ENCODE measurements at places on chromosomes 1 and 21.

DNA sequence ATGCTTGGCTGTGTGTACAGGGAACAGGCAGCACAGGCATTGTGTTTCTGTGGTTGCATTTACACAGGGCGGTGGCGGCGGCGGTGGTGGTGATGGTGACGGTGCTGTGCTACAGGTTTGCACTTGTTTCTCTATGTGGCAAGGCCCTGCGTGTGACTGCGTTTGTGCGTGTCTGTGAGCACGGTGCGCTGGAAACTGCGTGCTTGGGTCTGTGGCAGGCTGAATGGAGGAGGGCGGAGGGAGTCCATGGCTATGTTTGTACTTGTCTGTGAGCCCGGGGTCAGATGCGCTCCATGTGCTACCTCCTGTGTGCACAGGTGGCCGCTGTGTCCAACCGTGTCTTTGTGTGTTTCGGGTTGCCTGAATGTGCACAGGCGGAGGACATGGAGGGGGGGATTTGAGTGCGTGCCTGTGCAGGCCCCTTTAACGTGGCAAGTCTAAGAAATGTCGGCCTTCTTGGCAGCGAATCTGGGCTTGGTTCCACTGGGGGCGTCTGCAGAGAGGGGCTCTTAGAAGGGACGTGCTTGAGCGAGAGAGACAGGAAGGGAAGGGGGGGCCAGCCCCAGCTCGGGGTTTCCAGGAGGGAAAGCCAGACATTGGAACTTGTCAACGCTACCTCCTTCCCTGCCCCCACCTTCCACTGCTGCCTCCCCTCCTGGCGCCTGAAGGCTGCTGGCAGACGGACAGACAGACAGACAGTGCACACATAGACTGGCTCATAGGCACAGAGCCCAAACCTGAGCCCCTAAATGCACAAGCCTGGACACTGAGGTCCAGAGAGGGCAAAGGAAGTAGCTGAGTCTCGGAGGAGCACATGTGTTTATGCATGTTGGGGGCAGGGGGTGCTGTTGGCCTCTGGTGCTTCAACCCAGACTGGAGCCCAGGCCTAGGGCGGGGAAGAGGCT is 32.7 kb upstream of the WASF2 start:
- peak; percentile 68 for DNase-seq

- no peak for DNase-seq
Observed at GRCh38 chr1:214251354-214251753, 29.6 kb upstream of the SMYD2 start.

GRCh38 chr1:26081267-26082019 is 14.0 kb upstream of the TRIM63 start:
- DNase-seq: no peak

DNA sequence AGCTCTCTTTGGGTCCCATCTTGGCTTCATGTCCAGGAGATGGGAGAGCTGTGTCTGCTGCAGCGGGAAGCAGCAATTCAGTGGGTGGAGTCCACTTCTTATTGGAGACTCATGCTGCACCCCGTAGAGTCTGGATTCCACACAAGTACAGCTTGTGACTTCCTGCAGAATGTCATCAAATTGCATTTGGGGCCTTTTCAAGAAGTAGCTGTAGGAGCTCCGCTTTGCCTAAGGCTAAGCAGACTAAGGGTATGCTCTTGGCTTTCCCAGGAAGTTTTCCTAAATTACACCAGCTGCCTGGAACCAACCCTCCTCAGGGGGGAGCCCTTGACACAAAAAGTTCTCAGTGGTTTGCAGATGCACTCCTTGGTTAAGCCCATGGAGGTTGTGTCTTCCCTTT is 5.7 kb upstream of the MOB3C start:
- DNase-seq: no peak

GRCh38 chr1:221865808-221866207 is 123.9 kb upstream of the DUSP10 start:
- DNase-seq: no peak

DNA sequence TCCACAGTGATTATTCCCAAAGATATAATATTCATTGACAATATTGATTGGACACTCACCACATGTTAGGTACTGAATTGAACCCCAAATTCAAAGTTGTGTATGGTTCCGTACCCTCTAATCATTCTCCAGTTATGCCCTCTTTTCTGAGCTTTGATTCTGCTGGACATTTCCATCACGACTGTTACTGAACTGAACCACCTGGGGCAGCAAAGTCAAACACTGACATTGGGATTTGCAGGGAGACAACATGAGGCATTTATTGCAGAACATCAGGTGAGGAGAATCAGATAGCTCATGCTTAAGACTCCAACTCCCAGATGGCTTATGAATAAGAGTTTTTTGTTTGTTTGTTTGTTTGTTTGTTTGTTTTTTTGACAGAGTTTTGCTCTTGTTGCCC is 420.9 kb downstream of the DISC1 start:
- DNase-seq: no peak

- no peak for DNase-seq
Observed at GRCh38 chr1:72693376-72693775, 411.0 kb upstream of the NEGR1 start.

GRCh38 chr1:169586395-169587255 is at the start of gene F5:
Gene F5 (minus strand): TSS chr1:169586481. CDS start chr1:169586386, 95 bp downstream.
- DNase-seq: peak; percentile 88

GRCh38 chr1:40143891-40144575 is 17.2 kb upstream of the RLF start:
- DNase-seq: peak; percentile 69

DNA sequence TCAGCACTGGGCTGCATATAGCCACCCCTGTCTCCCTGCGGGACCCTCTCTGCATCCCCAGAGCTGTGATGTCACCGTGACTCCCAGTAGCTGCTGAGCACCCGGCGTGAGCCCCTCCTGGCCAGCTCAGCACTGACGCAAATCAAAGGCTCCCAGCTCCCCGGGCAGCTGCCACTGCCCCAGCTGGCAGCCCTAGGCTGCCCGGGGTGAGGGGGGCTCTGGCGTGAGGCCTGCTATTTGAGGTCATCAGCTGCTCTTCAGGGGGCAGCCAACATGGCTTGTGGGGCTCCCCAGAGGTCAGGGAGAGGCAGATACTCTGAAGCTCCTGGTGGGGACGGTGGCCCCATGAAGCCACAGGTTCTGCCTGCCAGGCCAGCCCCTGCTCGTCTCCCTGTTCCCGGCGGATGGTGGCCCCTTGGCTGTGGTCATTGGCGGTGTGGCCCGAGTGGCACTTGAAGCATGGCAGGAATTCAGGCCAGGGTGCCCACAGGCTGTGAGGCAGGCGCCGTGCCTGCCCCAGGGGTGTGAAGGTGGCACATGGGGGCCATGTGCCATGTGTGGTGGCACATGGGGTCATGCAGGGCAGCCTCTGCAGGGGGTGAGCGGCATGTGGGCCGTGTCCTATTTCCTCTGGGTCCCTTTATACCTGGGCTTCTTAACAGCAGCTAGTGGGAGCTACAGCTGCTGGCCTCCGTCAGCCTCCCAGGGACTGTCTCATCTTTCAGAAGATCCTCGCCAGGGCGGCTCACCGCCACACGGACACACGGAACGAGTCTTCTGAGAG is 85.4 kb downstream of the SIK1 start:
- DNase-seq: no peak

GRCh38 chr1:178945763-178946266 is 74.9 kb upstream of the ANGPTL1 start:
- DNase-seq: no peak
